Spinal cord (tissue), 10 donors: ENCODE measurements at places on chromosomes 5 and 9. TPM values are rescaled to one million over a fixed set of nuclear protein-coding genes. Genes with fewer than 3 reads are reported as not detected.

The SERF1A gene
- polyA plus RNA-seq = 7.2 TPM

DNA sequence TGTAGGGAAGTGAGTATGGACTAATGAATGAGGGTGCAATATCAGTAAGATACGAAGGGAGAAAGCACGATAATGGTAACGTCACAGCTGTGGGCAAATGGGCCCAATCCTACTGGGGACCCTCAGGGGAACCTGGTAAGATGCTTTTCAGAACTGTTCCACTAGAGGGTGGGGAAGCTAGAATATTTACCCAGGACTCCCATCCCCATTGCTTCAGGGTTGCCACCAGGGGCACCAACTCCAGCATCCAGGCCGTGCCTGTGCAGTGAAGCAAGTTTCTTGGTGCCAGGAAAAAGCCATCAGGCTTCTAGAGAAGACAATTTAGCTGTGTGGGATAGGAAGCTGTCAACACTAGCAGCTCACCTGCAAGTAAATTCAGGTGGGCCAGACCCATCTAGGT lies 409.3 kb downstream of the AGTPBP1 start:
- no peaks in the 10 kb centered on the region for H3K36me3 ChIP-seq
- H3K27me3 ChIP-seq = no peaks in the 10 kb centered on the region
- H3K4me3 ChIP-seq = no peak overlapping the region
- H3K4me1 ChIP-seq = no peaks in the 10 kb centered on the region
- H3K27ac ChIP-seq = no peak overlapping the region
- no peak for DNase-seq

DNA sequence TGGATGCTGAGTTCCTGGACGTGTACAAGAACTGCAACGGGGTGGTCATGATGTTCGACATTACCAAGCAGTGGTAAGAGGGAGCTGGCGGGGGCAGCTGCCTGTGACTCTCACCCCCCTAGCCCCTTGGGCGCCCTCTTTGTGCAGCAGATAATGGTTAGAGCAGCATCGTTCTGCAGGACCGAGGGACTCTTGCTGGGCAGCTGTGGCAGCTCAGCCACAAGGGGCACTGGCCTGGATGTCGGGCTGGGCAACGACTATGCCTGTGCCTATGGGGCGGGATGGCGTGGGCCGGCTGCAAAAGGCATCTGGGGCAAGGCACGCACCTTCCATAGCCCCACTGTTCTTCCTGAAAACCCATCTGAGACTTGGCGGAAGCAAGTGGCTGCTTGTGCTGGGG lies 12.9 kb upstream of the AJM1 start:
- no peaks in the 10 kb centered on the region for H3K27me3 ChIP-seq
- no peak overlapping the region for H3K4me3 ChIP-seq
- no peaks in the 10 kb centered on the region for H3K4me1 ChIP-seq
- no peak overlapping the region for H3K27ac ChIP-seq
- DNase-seq = no peak
- H3K36me3 ChIP-seq = peaks cover 94% of the 10 kb centered on the region

- H3K27ac ChIP-seq = no peak overlapping the region
- peaks cover 2% of the 10 kb centered on the region for H3K27me3 ChIP-seq
- DNase-seq = no peak
- no peaks in the 10 kb centered on the region for H3K36me3 ChIP-seq
- no peak overlapping the region for H3K4me3 ChIP-seq
- H3K4me1 ChIP-seq = peaks cover 20% of the 10 kb centered on the region
Measured at GRCh38 chr5:171647043-171647903, 138.3 kb upstream of the SMIM23 start.

DNA sequence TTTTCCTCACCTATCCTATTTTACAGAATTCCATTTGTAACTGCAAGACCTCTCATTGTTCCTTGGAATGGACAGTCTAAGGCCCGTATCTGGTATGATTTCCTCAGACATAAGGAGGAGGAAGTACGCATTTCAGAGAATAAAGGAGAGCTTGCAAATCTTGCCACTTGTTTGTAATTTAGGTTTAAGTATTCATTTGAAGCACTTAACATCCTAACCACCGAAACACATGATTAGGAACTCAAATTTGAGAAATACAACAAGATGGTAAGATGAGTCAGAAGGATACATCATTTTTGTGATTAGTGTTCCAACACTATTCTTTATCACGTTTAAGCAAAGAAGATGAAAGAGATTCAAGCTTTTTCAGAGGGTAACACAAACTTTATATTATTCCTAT lies 3.9 kb upstream of the ZCCHC9 start:
- no peak overlapping the region for H3K27ac ChIP-seq
- DNase-seq = no peak
- H3K4me3 ChIP-seq = no peak overlapping the region
- no peaks in the 10 kb centered on the region for H3K36me3 ChIP-seq
- peaks cover 12% of the 10 kb centered on the region for H3K4me1 ChIP-seq

- no peaks in the 10 kb centered on the region for H3K36me3 ChIP-seq
- peak overlapping the region; percentile 81 for H3K4me3 ChIP-seq
- no peaks in the 10 kb centered on the region for H3K27me3 ChIP-seq
- peaks cover 44% of the 10 kb centered on the region for H3K4me1 ChIP-seq
- peak; percentile 44 for DNase-seq
Measured at GRCh38 chr5:132497488-132497997, 7.0 kb upstream of the IRF1 start.

GRCh38 chr5:134533115-134533815 lies 7.8 kb downstream of the JADE2 start:
- H3K27me3 ChIP-seq = no peaks in the 10 kb centered on the region
- H3K27ac ChIP-seq = no peak overlapping the region
- no peak for DNase-seq
- peaks cover 22% of the 10 kb centered on the region for H3K4me1 ChIP-seq
- no peak overlapping the region for H3K4me3 ChIP-seq

DNA sequence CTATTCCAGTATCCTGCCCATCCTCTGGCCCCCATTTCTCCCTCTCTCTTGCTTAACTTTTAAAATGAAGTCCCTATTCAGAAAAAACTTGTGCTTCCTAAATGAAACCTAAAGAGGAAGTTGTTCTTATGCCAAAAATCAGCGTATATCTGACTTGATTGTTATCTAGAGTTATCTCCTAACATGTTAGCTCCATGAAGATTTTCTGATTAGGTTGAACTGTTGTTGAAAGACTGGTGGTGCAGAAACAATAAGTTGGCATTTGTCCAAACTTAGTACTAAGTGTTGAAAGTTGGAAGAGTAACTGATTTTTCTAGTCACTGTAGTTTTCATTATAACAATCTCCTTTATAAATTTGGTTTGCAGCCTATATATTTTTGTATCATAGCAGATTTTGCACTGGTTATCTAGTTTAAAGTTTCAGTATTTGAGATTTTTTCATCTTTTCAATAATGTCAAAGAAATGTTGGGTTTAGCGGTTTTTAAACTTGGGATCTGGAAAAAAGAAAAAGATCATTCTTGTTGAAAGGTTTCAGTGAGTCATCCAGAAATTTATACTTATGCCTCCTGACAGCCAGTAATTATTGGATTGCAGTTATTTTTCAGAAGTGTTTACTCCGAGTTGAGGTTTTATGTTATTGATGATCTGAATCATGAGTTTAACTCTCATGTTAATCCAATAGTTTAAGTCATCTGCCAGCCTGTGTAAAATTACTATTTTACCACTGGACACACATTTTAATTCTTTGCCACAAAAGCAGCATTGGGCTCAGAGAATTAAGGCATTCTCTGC lies 60.6 kb downstream of the PAM start:
- DNase-seq = no peak
- H3K4me3 ChIP-seq = no peak overlapping the region
- no peaks in the 10 kb centered on the region for H3K4me1 ChIP-seq
- no peak overlapping the region for H3K27ac ChIP-seq

DNA sequence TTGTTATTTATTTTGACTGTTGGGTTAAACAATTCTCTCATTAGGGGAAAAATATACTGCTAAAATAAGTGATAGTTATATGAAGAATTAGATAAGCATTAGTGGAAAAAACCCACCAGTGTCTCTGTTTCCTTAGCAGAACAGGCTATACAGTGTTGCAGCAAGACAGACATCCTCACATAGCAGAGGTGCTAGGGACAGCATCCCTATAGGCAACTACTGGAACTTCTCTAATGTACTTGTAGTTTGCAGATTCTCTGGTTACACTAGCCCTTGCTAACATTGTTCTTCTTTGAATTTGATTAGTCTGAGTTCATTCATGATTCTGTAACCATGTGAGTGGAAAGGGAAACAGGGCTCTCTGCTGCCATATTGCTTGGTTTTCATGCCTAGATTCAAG lies 661.8 kb upstream of the RGMB start:
- H3K4me1 ChIP-seq = no peaks in the 10 kb centered on the region
- no peaks in the 10 kb centered on the region for H3K27me3 ChIP-seq
- H3K36me3 ChIP-seq = no peaks in the 10 kb centered on the region
- DNase-seq = no peak
- no peak overlapping the region for H3K4me3 ChIP-seq
- H3K27ac ChIP-seq = no peak overlapping the region

DNA sequence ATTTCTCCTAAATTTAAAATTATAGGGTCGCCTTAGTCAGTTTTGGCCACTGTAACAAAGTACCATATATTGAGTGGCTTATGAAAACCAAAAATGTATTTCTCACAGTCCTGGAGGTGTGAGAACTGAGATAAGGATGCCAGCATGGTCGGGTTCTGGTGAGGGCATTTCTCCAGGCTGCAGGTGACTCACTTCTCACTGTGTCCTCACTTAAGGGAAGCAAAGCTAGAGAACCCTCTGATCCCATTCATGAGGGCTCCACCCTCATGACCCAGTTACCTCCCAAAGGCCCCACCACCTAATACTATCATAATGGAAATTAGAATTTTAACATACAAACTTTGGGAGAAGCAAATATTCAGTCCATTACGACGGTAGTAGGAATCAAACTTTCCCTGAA lies 75.1 kb upstream of the FBN2 start:
- H3K27me3 ChIP-seq = no peaks in the 10 kb centered on the region
- no peaks in the 10 kb centered on the region for H3K36me3 ChIP-seq
- no peak overlapping the region for H3K4me3 ChIP-seq
- no peak for DNase-seq
- H3K4me1 ChIP-seq = no peaks in the 10 kb centered on the region
- no peak overlapping the region for H3K27ac ChIP-seq

The ERAP2 gene
- polyA plus RNA-seq = 5.7 TPM

The TXNDC8 gene
- not detected for polyA plus RNA-seq

The PDE8B gene
- polyA plus RNA-seq = 24.2 TPM

DNA sequence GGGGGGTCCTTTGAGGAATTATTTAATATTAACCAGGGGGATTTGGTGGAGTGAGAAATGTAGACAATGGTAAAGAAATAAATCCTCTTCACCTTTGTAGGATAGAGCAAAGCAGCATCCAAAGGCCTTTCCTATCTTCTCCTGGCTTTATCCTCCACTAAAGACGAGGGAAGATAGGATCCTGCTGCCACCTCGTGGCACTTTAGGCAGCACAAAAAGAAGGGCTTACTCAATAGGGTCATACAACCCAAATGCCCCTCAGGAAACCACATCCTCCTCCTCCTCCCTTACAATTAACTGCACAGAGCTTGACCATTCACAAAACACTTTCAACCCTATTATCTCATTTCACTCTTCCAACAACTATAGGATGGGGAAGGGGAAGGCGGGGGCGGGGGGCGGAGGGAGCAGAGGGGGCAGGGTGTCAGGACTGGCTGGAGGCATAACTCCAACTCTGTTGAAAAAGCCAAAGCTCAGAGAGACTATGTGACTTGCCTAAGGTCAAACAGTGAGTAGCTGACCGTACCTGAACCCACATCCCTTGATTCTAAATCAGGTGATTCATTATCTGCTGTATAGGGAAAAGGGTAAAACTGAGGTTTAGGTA lies 45.4 kb upstream of the MYOT start:
- DNase-seq = peak; percentile 22
- H3K36me3 ChIP-seq = no peaks in the 10 kb centered on the region
- no peak overlapping the region for H3K4me3 ChIP-seq
- H3K4me1 ChIP-seq = no peaks in the 10 kb centered on the region
- no peaks in the 10 kb centered on the region for H3K27me3 ChIP-seq
- H3K27ac ChIP-seq = no peak overlapping the region

DNA sequence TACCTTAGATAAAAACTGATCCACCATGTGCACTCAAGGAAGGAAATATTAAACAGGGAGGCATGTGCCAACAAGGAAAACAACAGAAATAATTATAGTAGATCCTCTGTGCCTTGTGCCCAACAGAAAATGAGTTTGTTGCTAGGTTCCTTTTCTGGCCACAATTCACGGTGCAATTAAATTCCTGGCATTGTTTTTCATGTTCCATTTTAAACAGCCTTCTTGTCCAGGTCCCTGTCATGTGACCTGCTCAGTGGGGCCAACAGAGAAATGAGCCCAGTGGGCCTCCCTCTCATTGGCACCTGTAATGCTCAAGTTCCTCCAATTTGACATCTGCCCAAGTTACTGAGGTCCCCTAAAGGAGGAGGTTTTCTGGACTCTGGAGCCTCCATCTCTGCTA lies 56.5 kb downstream of the SPOCK1 start:
- H3K27me3 ChIP-seq = no peaks in the 10 kb centered on the region
- H3K4me3 ChIP-seq = no peak overlapping the region
- no peaks in the 10 kb centered on the region for H3K4me1 ChIP-seq
- no peak for DNase-seq
- no peaks in the 10 kb centered on the region for H3K36me3 ChIP-seq

The SMIM33 gene
- polyA plus RNA-seq = not detected

DNA sequence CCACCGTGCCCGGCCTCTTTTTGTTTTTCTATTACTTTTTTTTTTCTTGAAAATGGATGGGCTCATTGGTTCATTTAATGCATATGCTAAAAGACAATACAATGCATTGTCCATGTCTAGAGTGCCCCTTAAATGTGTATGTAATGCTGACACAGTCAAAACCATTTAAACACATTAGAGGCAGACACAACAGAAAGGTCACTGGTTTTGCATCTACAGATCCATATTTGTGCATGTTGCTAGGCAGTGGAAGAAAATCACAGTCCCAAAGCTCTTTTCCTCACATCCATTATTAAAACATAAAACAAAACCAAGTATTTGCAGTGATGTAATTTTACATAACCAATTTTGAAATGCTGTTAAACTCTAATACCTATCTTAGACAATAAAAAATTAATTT lies 389.0 kb downstream of the TAF11L14 start:
- DNase-seq = no peak
- H3K4me1 ChIP-seq = no peaks in the 10 kb centered on the region
- no peak overlapping the region for H3K27ac ChIP-seq

GRCh38 chr9:130846487-130847305 lies 11.6 kb downstream of the ABL1 start:
- peak overlapping the region; percentile 95 for H3K27ac ChIP-seq
- H3K36me3 ChIP-seq = no peaks in the 10 kb centered on the region
- peaks cover 34% of the 10 kb centered on the region for H3K4me1 ChIP-seq
- DNase-seq = peak; percentile 73
- no peak overlapping the region for H3K4me3 ChIP-seq

GRCh38 chr5:113354055-113354454 lies 80.7 kb downstream of the TSSK1B start:
- H3K27ac ChIP-seq = no peak overlapping the region
- H3K4me1 ChIP-seq = no peaks in the 10 kb centered on the region
- no peak for DNase-seq
- no peaks in the 10 kb centered on the region for H3K36me3 ChIP-seq
